CMK (cell line): ENCODE measurements at places on chromosomes 5 and 9.

- DNase-seq = no peak
These were observed 51.7 kb upstream of the CAMK4 start for GRCh38 chr5:111172504-111172903.

DNA sequence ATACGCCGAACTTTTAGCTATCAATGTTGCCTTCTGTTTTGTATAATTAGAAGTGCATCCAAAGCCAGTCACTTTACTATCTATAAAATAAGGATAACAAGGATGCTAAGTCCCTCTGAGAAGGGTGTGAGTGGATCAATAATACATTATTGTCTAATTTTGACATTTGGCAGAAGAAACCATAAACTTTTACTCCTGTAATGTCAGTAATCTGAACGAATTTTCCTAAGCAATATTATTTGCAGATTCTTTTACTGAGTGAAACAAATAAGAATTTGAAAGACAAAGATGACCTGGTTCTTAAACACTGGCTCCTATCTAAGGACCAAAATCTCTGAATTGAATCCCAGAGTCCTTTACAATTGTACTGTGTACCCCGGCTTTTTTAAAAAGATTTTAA lies 126.6 kb upstream of the TMEM161B start:
- DNase-seq = no peak

GRCh38 chr5:122584411-122585300 lies 190.2 kb upstream of the SNX2 start:
- no peak for DNase-seq

DNA sequence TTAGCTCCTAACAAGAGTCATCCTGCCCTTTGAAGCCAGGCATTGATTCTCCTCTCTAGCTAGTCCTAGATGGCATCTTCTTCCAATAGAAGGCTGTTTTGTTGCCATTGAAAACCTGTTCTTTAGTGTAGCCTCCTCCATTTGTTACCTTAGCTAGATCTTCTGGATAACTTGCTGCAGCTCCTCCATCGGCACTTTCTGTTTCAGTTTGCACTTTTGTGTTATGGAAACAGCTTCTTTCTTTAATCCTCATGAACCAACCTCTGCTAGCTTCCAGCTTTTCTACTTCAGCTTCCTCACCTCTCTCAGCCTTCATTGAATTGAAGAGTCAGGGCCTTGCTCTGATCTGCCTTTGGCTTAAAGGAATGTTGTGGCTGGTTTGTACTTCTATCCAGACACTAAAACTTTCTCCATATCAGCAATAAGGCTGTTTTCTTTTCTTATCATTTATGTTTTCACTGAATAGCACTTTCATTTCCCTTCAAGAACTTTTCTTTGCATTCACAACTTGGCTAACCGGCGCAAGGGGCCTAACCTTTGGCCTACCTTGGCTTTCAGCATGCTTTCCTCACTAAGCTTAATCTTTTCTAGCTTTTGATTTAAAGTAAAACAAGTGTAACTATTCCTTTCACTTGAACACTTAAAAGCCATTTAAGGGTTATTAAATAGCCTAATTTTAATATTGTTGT lies 166.5 kb upstream of the SLC12A2 start:
- no peak for DNase-seq

DNA sequence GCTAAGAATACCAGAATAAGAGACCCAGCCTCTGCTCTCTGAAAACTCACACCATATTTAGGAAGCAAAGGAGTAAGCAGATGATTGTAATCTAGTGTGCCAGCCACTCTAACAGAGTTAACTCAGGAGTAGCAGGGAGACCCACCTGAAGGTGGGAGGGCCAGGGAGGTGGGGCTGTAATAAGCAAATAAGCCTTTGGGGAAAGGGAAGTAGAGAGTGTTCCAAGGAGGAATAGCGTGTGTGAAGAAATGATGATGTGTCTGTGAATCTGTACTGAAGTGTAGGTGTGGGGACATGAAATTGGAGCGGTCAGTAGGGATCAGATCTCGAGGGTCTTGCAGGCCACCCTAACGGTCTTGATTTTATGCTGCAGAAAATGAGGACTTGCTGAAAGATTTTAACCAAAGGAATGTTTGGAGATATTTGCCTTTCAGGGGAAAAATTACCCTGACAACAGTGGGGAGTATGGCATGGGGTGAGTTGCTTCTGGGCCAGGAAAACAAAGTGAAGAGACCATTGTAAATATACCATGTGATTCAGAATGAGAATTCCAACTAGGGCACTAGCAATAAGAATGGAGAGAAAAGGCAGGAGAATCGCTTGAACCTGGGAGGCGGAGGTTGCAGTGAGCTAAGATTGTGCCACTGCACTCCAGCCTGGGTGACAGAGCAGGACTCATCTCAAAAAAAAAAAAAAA lies 44.1 kb upstream of the FSD1L start:
- no peak for DNase-seq

DNA sequence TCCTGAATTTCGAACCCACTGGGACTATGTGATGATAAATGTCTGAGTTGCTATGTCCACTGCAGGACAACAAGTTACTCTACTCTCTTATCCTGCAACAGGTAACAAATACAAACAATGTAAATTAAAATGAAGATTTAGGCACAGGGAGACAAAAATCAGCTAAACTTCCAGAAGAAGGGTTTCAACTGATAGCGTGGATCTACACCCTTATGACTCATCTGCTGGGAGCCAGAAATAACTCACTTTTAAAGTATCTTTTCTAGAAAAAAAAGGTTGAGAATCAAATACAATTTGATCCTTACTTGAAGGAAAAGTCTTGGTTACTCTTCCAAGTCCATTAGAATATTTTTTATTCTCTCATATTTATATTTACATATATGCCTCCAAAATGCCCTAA lies 21.4 kb downstream of the PJA2 start:
- no peak for DNase-seq

DNA sequence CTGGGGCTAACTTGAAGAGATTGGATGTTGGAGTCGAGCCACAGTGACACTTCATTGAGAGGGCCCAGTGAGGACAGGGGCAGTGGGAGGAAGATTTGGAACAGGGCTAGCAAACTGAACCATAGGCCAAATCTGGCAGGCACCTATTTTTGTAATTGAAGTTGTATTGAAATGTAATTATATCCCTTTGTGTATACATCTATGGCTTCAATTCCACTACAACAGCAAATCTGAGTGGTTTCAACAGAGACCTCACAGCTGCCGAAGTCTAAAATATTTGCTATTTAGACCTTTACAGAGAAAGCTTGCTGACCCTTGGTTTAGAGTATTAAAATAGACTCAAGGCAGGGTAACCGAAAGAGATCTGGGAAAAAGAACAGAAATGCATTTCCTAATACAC lies 4.7 kb upstream of the TNFSF8 start:
- DNase-seq = no peak

DNA sequence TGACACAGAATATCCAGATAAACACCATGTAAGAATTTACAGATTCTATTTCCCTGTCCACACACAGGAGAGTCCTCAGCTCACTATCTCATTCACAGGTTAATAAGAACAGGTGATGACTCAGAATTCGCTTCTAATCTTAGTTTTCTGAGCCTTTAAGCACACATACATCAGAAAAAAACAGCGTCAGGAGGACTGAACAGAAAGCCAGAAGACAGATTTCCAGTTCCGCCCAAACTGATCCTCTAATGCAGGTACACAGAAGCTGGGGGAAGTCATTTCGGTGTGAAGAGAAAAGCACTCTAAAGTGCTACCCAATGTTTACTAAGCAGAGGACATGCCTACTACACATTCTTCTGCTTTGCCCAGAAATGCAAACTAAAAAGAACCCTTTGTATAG lies 1.6 kb downstream of the CEMIP2 start:
- no peak for DNase-seq

GRCh38 chr9:109482391-109482916 lies 15.7 kb downstream of the PTPN3 start:
- DNase-seq = no peak

DNA sequence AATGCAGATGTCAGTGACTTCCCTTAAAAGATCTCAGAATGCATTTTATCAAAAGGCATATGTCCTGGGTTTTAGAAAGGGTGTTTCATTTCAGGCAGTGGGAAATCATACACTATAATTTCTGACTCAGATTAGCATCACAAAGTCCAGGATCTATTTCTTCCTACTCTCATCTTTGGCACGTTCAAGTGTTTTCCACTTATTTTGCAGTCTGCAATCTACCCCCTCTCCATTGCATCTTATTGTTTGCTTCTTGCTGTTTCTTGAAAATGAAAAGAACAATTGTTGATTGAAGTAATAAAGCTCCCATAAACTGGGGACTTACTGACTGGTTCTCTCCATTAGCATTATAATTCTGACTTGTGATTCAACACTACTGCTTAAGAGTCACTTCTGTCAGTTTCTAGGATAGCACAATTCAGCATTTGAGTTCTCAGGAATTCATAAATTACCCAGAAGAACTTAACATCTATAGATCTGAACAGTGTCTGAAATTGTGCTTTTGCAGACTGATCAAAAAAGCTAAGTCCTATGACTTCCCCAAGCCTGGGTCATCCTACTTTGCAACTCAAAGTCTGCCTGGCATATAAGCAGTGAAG lies 332.9 kb downstream of the RASEF start:
- DNase-seq = no peak

DNA sequence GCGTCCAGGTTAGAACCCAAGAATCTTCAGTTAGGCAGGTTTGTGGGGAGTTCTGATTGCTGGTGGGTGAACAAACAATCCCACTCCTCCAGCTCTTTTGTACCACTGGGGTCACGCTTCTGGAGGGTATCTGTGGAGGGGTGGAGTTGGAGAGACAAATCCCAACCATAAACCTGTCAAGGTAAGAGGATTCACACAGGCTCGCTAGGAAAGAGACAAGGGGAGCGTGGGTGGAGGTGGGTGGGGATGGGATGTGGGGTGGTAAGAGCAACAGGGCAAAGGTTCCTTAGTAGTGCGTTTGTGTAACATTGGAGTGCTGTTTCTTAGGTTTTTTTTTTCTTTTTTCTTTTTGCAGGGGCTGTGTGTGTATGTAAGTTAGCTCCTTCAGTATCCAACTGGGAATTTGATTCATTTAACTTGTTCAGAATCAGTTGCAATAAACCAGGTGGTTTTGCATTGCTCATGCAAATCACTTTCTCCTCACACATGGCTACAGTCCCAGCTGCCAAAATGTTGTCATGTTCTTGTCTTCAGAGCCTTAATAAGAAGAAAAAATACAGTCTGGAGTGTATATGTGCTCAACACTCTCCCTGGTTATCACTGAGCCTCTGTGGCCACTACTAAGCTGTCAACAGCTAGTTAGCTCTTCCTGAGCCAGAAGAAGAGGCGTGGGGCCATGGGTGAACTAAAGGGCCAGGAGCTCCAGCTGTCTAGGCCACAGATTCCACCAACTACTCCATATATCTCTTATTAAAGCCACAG lies 164.0 kb upstream of the RAD23B start:
- DNase-seq = no peak

GRCh38 chr9:82363682-82364081 lies 375.1 kb downstream of the SPATA31D1 start:
- DNase-seq = no peak

- no peak for DNase-seq
These were observed 2.1 kb downstream of the RXRA start for GRCh38 chr9:134328341-134328840.

DNA sequence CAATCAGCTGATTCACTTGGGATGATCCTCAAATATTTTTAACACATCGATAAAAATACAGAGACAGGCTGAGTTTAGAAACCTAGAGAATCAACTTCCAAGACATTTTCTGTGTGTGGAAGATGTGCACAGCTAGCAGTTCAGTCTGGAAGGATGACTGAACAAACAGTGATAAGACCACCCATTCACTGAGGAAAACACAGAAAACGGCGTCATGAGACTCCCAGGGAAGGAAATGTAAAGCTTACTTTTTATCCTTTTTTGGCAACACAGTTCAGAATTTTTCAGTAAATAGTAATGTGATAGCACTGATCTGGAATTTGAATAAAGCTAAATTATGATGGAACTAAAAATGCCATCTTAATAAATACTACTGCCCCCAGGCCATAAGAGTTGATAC lies 277.6 kb downstream of the SEMA5A start:
- DNase-seq = no peak

DNA sequence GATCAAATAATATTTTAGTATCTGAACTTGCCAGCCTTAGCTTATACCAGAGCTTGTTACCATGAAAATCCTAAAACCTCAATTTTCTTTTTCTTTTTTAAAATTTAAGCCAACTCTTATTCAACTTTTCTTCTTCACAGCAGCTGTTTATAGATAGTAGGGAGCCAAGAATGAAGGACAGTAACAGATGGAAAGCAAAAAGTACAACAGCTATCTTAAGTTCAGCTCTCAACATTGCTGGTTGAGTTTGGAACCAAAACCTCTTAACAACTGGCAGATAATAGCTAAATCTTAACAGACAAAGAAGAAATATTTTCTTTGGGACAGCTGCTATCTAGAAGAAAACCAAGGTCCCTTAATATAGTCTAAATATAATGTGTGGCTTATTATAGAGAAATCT lies 74.7 kb downstream of the PJA2 start:
- no peak for DNase-seq

DNA sequence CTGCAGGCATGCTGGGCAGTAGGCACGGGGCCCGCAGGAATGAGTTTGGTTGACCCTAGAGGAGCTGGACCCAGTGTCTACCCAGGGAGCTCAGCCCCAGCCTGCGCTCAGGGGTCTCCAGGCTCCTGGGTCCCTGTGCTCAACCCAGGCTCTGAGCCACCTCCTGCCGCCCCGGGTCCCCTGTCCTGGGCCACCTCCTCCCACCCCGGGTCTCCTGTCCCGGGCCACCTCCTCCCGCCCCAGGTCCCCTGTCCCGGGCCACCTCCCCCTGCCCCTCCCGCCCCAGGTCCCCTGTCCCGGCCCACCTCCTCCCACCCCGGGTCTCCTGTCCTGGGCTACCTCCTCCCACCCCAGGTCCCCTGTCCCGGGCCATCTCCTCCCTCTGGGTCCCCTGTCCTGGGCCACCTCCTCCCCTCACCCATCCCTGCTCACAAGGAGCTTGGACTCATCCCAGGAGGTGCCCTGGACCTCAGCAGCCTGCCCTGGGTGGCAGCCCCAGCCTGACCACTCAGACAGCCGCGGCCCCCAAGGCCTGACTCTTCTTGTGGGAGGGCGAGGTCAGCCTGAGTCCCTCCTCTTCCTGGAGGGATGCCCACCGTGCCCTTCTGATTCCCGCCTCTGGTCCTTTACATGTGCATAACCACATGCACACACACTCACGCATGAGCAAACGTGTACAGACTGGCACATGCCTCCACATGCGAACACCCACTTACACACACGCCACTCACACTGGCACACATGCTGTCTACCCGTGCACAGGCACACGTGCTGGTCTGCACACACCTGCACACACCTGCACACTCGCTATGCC lies 2.4 kb downstream of the LCN12 start:
- no peak for DNase-seq

GRCh38 chr9:69499407-69499806 lies 172.8 kb downstream of the APBA1 start:
- no peak for DNase-seq
